Stimulated activated CD8-positive, alpha-beta memory T cell treated with anti-CD3 and anti-CD28 coated beads, Interleukin-15, amount 100 ng/mL, for 48 hours (primary cell): ENCODE measurements at places on chromosomes 7 and 10.

DNA sequence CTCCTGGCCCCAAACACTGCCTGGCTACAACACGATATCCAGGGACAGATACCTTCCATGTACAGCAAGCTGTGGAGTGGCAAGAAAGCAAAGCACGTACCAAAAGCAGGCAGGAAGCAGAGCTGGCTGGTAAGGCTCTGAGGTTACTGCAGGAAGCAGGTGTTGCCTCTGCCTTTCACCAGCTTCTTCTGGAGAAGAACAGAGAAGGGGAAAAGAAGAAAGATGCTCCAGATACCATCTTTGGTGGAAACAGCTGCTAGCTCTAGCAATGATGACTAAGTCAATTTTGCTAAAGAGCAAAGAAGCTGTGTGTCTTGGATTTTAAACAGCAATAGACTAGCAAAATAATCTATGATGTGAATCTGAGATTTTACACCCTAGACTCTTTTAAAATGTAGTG is 34.9 kb upstream of the PRSS1 start:
- no peak for DNase-seq

GRCh38 chr7:4650433-4651047 is 31.6 kb upstream of the FOXK1 start:
- DNase-seq: no peak

DNA sequence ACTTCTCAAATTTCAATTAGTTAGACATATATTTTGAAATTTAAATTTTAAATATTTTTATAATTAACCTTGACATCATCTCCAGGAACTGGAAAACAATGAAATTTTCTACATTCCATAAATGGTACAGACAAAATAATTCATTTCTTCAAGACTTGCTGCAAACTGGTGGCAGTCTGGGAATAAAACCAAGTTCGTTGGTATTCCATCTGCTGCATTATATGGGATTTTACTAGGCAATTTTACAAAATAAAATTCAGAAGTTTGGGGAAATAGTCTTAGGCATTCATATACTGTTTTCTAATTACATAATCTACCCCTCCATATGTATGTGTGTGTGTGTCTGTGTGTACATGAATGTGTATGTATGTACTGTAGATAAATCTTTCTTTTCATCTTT is 984.6 kb upstream of the KCND2 start:
- DNase-seq: no peak

GRCh38 chr7:151107882-151108281 is 21.6 kb downstream of the AGAP3 start:
- DNase-seq: no peak

GRCh38 chr7:77202481-77202976 is 2.9 kb upstream of the FGL2 start:
- DNase-seq: no peak

DNA sequence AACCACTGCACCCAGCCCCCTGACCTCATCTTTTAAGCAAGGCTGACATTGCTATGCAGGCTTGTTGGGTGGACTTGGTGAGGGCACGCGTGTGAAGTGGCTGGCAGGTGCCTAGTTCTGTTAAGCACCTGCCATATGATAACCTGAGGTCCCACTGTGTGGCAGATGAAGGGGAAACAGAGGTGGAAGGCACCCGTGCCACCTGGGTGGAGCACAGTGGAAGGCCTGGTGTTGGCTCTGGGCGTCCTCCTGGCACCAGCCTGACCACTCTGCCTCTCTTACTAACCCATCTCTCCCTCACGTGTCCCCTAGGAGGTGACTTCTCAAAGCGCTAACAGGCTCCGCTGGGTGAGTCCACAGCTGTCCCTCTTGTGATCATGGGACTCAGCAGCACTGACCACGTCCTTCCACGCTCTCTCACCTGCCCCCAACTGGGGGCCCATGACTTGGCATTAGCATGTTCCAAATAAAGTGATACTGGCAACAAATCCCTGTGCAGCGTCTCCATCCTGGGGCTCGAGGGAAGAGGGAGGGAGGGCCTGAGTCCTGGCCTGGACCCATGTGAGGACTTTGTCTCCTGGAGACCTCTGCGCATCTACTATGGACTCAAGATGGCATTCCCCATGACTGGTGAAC is 4.6 kb upstream of the ZNF862 start:
- DNase-seq: no peak

DNA sequence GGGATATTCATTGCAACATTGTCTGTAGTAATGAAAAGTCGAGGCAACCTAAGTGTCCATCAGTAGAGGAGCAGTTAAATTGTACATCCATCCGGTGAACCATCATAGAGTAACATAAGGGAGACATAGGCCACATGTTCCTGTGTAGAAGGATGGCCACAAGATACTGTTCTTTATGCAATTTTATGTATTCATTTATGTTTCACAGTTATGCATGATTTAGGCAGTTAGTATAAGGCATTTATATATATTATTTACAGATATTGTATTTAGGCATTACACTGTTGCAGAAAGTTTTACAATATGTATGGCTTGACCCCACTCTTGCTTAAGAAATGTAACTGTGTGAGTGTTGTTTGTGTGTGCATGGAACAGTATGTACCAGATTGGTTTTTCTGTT is 36.0 kb upstream of the CDH23 start:
- no peak for DNase-seq

DNA sequence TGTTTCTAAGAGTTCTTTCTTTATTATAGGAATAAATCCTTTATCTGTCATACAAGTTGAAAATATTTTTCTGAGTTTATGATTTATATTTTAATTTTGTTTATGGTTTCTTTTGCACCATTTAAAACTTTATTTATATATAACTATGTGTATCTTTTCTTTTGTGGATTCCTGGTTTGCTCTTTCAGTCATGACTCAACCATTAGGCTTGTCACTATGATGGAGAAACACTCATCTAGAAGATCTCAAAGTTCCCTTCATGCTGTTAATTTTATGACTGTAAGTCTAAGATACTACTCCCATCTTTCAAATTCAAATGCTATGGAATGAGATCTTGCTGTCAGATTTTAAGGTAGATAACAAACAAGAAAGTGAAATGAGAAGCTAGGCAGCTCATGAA is 199.5 kb downstream of the INHBA start:
- DNase-seq: no peak

DNA sequence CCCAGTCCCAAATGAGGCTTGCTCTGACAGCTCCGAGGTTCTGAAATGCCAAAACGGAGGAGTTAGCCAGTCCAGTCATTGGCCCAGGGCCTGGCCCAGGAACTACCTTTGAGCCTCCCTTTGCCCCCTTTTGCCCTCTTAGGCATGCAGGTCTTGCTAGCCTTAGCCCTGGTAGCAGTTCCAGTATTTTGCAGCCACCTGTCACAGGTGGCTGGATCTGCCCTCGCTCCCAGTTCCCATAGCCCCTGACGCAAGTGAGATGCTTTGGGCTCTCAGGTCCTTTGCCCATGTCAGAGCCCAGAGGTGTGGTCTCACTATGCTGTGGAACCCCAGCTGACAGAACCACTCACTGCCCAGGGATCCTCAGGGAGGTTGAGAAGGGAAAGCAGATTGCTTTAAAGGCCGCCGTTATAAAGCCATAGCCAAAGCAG is 42.0 kb downstream of the GPRIN2 start:
- DNase-seq: no peak
